ENCODE measurements at places on chromosomes 12 and 14.
A peak's percentile ranks its signal among the peaks of the same experiment; 100 is the strongest.

DNA sequence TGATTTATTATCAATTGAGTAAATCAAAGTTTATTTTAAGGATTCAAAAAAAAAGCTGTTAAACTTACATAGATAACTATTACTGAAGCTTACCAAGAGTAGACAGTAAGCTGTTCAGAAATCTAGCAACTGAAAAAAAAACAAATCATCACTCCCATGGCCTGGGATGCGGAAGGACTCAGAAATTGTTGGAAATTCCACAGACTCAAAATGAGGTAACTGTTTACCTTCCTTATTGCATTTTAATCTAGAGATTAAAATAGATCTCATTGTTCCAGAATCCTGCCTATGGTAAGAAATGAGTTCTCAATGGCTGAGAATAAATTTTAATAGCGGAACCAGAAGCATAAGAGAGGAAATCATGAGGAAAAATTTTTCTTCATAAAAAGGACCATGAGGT, 87.2 kb downstream of the PPM1H start:
- no peak for DNase-seq

- DNase-seq, result no peak
These were observed 5.6 kb downstream of the MIS18BP1 start for GRCh38 chr14:45247427-45247826.

GRCh38 chr12:48017496-48017895, 13.2 kb upstream of the COL2A1 start:
- DNase-seq, result no peak

DNA sequence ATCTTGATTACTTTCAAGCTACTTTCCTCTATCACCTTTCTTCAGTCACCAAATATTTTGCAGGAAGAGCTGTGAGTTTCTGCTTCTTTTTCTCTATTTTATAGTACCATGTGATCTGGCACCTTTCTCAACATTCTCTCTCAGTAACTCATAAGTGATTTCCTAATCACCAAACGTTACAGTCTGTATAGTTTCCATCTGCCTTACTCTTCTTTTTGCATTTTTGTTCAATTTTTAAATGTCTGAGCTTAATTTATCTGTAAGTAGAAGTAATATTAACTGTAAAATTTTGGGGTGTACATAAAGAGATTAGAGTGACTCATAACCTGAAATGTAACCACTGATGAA, 422.1 kb upstream of the SYT1 start:
- DNase-seq, result no peak

DNA sequence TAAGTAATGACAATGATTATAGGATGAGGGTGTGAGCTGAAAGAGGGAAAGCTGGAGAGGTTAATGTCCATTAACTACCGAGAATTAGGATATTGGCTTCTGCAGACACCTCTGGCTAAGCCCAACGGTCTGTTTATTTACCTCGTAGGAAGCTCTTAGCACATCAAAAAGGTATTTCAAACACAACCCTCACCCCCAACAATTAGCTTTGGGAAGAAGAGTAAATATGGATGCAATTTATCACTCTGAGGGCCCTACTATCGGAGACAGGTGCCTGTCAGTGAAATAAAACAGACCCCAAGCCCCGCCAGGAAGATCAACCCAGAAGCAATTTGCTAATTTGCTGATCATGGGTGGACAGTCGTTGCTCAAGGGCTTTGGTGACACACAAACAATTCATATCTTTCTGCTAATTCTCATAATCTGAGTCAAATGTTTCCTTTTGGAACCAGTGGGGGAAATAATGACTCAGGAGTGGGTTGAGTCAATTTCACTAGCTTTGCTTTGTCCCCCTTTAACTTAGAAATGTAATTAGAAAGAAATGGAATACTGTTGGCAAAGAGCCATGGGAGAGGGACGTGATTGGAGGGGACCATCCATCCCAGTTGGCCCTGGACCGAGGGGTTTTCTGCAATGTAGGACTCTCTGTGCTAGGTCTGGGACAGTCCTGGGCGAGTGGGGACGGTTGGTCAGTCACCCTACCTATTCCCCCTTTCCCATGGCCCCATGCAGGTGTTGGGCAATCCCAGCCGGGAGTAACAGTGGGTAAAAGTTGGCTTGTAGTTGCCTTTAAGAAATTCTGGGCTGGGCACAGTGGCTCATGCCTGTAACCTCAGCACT, 99.1 kb upstream of the MED13L start:
- DNase-seq, result no peak

DNA sequence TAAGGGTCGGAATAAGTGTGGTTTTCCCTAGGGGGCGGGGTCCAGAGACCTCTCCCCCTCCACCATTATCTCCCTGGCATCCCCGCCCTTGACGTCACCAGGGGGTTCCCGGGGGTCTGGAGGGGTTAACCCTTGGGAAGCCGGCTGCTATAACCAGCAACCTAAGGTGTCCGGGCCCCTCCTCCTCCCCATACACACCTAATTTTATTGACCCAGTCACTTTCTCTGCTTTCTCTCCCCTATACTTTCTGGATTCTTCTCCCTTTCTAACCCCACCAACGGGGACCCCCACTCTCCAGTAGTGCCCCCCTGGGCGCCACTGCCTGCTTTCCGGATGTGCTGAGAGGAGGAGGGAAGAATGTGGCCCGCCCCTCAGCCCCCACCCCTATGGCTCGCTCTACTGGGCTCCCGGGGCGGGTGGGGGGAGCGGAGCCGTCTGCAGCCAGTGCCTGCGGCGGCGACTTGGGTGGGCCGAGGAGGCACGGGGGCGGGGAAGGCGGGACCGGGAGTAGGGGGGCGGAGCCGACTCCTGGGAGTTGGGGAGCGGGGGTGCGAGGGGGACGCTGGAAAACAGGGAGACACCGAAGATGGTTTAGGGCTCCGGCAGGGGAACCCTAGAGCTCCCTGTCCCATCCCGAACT, 1.8 kb downstream of the GLI1 start:
- no peak for DNase-seq

- DNase-seq, result no peak
These were observed 104.2 kb upstream of the RMST start for GRCh38 chr12:97358361-97358760.

GRCh38 chr12:54421175-54421878, 2.3 kb upstream of the ITGA5 start:
- peak; percentile 85 for DNase-seq

GRCh38 chr12:116302166-116303058, 24.9 kb upstream of the MED13L start:
- DNase-seq, result no peak

DNA sequence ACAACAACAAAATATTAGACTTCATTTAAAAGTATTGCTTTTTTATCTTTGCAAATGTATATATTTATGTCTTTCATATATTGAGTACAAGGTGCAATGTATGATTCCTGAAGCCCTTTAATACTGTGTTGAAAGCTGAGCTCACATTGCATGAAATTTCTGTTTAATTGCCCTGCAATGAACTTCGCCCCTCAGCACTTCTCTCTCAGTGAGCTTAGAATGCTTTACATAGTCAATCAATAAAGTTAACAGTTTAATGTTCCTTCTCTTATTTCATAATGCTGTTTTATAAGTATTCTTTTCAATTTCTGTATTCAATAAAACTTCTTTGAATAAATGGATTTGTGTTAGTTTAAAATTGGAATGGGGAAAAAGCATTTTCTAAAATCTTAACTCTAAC, 607.1 kb downstream of the SOX5 start:
- no peak for DNase-seq

GRCh38 chr12:109539508-109539907, 33.8 kb downstream of the MMAB start:
- no peak for DNase-seq

DNA sequence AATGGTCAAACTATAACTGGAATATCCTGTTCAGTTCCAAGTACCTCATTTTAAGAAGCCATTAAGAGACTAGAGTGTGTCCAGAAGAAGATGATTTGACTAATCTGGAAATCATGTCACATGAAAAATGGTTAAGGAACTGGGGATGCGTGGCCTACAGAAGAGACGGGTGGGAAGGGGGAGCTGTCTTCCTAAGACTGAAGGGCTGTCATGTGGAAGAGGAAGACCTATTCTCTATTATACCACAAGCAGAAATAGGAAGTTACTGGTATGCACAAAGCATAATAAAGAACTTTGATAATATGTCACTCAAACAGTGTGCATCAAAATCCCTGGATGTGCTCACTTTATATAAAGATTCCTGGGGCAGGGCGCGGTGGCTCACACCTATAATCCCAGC, 50.3 kb downstream of the HECTD4 start:
- DNase-seq, result no peak

GRCh38 chr12:93847517-93848474, 170.6 kb downstream of the CRADD start:
- DNase-seq, result no peak

- DNase-seq, result no peak
These were observed 1.9 kb downstream of the BMP4 start for GRCh38 chr14:53954551-53955228.

GRCh38 chr14:56304456-56304855, 186.2 kb downstream of the PELI2 start:
- no peak for DNase-seq

DNA sequence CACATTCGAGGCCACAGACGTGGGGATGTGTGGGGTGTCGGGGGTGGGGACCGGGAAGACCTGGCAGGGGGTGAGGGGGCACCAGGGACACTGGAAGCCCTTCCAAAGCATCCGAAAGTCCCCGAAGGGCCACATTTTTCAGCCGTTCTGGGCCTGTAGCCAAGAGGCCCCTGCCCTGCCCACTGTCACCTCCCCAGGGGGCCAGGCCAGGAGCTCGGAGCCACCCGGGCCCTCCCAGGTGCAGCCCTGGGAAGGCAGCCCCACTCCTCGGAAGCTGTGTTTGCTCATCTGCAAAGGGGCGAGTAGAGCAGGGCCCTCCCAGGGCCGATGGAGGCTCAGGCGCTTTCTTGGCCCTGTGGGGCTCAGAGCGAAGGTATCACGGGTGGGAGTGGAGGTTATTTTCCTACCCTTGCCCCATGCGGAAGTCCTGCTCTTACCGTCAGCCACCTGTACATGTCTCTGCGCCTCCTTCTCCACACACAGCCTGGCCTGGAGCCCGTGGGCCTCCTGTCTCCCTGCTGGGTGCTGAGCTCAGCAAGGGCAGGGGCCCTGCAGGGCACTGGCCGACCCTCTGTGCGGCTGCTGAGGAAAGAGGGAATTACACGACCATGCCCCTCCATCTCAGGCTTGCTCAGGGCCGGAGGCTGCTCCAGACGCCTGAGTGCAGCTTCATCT, 27.2 kb downstream of the NOC4L start:
- DNase-seq, result no peak

- DNase-seq, result no peak
These were observed 8.7 kb downstream of the RFC5 start for GRCh38 chr12:118025168-118025567.

- no peak for DNase-seq
These were observed 326.7 kb upstream of the TMPO start for GRCh38 chr12:98188650-98189077.

GRCh38 chr12:25715102-25715501, 162.0 kb upstream of the LMNTD1 start:
- no peak for DNase-seq

- DNase-seq, result no peak
These were observed 130.7 kb downstream of the DHRS2 start for GRCh38 chr14:23766737-23767401.

- no peak for DNase-seq
These were observed 59.5 kb downstream of the NUAK1 start for GRCh38 chr12:106079148-106079738.

- DNase-seq, result no peak
These were observed 42.1 kb downstream of the STXBP6 start for GRCh38 chr14:25007832-25008231.

All from gastrocnemius medialis (tissue), 4 donors.